ENCODE measurements at places on chromosomes 13 and 19.
A peak's percentile ranks its signal among the peaks of the same experiment; 100 is the strongest.

GRCh38 chr13:110274687-110275086 is 32.3 kb downstream of the COL4A1 start:
- no peak for DNase-seq

- DNase-seq, result no peak
These were observed 331.3 kb downstream of the NDFIP2 start for GRCh38 chr13:79812070-79812850.

DNA sequence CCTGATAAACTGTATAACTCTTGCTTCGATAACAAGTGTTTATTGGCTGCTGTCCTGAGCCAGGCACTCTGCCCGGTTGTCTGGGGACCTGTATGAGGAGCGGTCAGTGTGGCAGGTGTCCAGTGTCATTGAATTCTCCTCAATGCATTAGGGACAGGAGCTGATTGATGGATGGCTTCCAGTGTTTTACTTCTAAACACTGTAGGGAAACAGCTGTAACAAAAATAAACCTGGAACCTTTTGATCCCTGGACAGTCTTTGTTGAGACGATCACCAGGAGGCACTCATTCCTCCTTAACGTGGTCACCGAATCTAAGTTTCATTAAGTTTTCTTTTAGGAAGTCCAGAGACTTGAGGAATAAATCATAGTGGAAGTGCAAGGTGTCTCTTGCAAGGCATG is 17.9 kb downstream of the UBAC2 start:
- peak; percentile 13 for DNase-seq

DNA sequence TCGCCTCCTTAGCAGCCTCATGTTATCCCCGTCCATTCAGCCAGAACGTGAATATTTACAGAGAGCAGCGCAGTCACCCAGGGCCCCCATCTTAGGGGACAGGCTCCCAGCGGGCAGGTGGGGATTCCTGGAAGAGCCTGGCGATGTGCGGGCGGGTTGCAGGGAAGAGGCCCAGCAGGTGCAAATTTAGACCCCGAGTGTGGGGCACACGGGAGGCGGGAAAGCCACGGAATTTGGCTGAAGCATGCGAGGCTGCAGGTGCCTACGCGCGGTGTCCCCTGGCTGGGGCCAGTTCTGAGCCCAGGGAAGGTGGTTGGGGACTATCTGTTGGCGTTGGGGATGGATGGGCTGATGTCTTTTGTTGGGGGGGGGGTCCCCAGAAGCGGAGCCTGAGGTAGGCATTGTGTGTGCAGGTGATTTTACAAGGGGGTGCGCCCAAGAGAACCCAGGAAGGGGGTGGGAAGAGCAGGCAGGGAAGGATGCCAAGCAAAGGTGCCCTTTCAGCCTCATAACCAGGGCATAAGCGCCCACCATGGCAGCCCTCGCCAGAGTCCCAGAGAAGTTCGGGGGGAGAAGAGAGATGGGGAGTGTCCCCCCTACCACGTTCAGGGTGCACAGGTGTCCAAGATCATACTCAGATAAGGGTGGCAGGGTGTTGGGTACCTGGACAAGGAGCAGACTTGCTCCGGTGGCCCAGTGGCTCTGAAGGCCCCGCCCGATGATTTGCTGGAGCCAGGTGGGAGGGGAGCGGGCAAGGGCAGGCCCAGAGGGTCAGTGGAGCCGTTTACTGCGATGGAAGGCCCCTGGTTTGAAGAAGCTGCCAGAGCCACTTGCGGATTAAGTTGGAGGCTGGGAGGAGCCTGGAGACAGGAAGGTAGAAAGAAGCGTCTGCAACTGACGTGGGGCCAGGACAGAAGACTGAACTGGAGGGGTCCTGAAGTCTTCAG is 1.2 kb downstream of the TPGS1 start:
- no peak for DNase-seq

DNA sequence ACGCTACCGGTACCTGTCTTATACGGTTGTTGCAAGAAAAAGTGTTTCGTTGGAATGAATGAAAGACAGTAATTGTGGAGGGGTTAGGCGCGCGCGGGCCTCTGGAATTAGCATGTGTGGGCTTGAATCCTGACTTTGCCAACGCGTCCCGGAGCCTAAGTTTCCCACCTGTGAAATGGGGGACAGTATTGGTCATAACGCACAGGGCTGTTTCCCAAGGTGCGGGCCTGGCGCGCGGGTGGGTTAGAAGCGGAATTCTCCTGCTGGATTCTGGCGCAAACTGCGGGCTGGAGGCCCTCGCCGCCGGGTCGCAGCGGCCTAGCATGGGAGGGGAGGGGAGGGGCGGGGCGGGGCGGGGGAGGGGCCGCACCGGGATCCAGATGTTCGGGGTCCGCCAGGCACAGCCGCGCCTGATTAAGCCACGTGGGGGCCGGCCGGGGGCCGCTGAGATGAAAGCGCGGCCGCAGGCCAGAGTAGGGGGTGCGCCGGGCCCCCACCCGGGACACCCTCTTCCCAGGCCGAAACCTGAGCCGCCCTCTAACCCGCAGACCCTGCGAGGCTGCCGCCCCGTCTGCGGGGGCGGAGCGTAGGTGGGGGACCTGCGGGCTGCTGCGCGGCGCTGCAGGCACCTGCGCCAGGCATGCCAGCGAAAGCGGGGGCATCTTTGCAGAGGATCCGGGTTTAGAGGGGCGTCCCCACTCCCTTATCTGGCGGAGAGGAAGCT is 1.2 kb upstream of the TMEM59L start:
- DNase-seq, result no peak

- DNase-seq, result peak; percentile 97
These were observed 338 bp upstream of the UBE2M start for GRCh38 chr19:58558623-58559274.

- DNase-seq, result peak; percentile 35
These were observed 195.0 kb upstream of the STARD13 start for GRCh38 chr13:33480561-33480960.

- DNase-seq, result no peak
These were observed 2.0 kb downstream of the SLC8A2 start for GRCh38 chr19:47469719-47470118.

DNA sequence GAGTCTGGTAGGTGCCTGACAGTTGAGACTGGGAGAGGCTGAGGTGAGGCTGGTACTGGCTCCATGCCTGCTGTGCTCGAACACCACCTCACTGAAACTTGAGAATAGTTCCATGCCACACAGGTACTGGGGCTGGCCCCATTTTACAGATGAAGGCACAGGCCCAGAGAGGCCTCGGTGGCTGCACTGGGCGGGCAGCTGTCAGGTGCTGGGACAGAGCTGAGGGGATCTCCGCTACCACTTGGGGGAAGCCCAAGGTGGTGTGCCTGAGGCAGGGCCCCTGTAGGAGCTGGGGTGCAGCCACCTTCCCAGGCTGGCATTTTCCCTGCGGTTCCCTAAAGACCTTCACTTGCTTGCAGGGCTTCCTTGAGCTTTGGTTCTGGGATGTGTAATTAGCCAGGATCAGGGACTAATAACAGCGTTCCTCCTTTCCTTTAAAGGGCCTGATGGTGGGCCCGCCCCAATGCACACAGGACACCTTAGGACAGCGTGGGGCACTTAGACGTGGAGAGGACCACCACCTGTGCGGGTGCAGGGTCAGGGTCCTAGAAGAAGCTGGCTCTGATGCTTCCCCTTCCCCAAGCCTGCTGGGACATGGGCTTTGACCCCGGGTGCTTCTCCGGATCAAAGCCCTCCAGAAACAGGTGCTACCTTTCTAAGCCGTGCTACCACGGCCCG is 23.6 kb downstream of the CAPN12 start:
- no peak for DNase-seq

GRCh38 chr19:55406826-55407549 is 600 bp downstream of the UBE2S start:
- DNase-seq, result peak; percentile 33

GRCh38 chr19:43674596-43674995 is 4.6 kb upstream of the PLAUR start:
- DNase-seq, result peak; percentile 50

GRCh38 chr13:60417734-60418133 is 20.7 kb downstream of the TDRD3 start:
- DNase-seq, result no peak

- DNase-seq, result no peak
These were observed 149.1 kb downstream of the SLITRK5 start for GRCh38 chr13:87820241-87820640.

DNA sequence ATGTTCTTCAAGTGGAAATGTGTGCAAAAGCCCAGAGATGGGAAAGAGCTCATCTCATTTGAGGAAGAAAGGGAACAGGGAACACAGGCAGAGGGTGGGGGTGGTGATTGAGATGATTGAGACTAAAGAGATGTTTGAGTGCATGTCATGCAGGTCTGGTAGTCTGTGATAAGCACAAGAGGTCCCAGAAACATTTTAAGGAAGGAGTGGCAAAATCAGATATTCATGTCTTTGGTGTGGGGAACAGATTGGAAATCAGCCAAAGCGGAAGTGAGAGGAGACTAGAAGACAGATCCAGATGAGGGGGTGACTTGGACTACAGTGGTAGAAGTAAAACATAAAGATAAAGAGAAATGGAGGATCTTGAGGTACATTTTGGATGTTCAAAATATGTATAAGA is 39.4 kb upstream of the DACH1 start:
- no peak for DNase-seq

- no peak for DNase-seq
These were observed at the start of gene ELAVL3 for GRCh38 chr19:11480715-11481533. Gene ELAVL3 (minus strand): TSS chr19:11481046. CDS start chr19:11480608, 438 bp downstream.

DNA sequence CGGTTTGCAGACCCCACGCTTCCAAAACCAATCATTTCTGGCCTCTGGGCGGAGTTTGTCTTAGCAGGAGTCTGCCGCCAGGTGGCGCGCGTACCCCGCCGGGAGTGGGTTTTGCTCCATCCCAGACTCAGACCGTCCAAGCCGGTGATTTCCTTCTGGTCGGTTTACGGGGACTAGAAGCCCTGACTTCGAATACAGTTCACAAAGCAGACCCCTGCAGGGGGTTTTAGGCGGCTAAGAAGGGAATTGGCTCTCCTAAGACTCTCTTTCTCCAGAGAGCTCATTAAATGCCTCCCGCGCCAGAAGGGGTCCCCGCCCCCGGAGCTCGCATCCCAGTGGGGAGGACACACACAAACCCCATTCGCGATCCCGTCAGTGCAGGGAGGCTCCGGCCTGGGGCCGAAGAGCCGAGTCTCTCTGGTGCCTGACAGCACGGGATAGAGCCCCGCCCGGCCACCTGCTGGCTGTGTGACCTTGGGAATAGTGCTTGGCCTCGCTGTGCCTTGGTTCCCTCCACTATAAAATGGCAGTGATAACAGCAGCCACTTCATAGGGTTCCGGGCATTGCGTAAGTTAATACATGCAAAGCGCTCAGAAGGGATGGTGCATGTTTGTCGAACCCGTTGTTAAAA is 8.6 kb upstream of the NUP62 start:
- DNase-seq, result peak; percentile 70

GRCh38 chr19:53906211-53907192 is 2.6 kb upstream of the CACNG7 start:
- no peak for DNase-seq

DNA sequence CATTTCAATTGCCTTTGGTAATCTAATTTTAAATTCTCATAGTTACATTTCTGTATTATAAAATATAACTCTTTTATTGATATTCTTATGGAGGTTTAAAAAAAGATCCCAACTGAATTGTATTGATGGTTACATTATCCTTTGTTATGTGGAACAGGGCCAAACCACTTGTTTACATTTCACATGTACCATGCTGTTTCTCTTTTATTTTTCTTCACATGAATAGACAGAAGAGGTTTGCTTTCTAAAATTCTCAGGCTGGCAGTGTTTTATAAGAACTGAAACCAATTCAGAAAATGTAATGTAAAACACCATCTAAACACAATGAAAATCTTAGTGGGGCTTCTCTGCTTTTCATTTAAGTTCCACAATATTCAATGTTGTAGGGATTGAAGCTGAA is 122.5 kb downstream of the GPC5 start:
- no peak for DNase-seq

DNA sequence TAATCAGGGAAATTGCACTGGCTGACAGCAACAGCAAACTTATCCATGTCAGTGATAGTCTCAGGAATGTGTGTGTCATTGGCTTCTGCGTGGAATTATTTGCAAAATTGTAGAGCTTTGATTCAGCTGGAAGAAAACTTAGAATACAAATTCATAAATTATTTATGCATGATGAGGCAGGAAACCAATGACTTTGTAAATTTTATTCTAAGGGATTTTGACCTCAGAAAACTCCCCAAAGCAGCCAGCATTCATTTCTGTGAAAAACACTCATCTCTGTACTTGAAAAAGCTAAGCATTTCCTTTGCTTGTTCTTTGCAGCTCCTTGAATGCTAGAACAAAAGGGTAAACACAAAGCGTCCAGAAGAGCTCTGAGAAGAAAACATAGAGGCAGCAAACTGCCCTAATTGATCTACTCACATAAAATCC is 162.4 kb downstream of the DCT start:
- peak; percentile 13 for DNase-seq

DNA sequence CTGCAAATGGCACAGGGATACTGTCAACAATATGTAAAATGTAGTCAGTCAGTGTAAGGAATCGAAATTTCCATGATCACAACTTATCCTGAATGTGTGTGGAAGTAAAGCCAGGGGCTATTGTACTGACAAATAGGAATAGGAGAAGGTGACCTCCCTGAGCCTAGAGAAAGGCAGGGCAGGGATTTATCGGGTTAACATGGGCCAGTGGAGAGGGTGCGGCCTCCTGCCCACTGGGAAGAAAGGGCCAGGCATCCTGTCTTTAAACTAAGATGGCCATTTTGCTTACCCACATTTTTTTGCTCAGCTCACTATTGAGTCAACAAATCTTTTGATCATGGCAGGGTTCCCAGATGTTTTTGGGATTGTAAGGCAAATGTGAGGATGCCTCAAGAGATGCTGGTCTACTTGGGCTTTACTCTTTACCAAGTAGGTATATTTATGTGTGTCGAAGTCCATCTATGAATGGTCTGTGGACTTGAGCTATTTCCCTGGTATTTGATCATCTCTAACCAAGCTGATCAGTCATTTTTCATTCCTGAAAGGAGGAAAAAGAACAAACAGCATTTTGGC is 116.6 kb upstream of the RNF113B start:
- peak; percentile 30 for DNase-seq

GRCh38 chr13:80979035-80979641 is 638.2 kb upstream of the SPRY2 start:
- DNase-seq, result peak; percentile 40

GRCh38 chr13:97460853-97461252 is 26.9 kb downstream of the RAP2A start:
- DNase-seq, result no peak

DNA sequence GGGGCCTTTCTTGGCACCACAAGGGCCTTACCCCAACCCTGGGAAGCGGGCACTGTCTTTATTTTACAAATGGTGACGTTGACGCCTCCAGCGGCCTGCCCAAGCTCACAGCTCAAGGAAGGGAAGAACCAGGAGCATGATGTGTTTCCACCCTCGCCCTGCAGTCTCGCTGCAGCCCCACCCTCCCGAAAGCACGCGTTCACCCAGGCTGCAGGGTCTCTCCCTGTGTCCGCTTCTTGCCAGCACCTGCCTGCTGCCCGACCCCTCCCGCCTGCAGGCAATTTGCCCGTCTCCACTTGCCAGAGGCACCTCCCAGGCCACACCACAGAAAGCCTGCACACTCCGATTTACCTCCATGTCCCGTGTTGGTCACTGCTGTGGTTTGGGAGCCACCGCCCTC is 76.6 kb downstream of the SLC15A1 start:
- no peak for DNase-seq

- peak; percentile 85 for DNase-seq
These were observed 19.4 kb downstream of the CEACAM21 start for GRCh38 chr19:41595258-41595889.

GRCh38 chr13:30091691-30092090 is 215.7 kb downstream of the KATNAL1 start:
- no peak for DNase-seq

GRCh38 chr13:102901615-102902305 is 55.9 kb downstream of the ERCC5 start:
- DNase-seq, result no peak

Data from M059J (cell line).